MCF 10A (cell line): ENCODE measurements at places on chromosomes 2 and 18. TPM values are rescaled to one million over a fixed set of nuclear protein-coding genes. Genes with fewer than 3 reads are reported as not detected.

The TNS1 gene
- 2.9 and 3.3 TPM in 2 replicates for total RNA-seq

The CCL20 gene
- 18.0 and 34.4 TPM in 2 replicates for total RNA-seq

- no peak overlapping the region for H3K27ac ChIP-seq
- H3K4me1 ChIP-seq: no peaks in the 10 kb centered on the region
- H3K27me3 ChIP-seq: no peaks in the 10 kb centered on the region
- no peak overlapping the region for H3K4me3 ChIP-seq
These were observed 241.1 kb upstream of the VWC2L start for GRCh38 chr2:214169736-214170135.

DNA sequence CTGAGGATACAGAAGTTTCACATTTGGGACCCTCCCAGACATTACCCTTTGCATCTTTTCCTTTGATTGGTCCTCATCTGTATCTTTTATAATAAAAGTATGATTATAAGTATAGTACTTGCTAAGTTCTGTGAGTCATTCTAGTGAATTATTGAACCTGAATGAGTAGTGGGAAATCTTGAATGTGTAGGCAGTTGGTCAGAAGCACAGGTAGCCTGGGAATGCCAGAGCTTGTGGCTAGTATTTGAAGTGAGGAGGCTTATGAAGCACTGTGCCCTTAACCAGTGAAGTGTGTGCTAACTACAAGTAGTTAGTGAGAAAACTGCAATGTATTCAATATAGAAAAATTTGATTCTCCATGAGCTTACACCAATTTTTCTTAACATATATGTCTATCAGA, 257.6 kb downstream of the GRB14 start:
- no peaks in the 10 kb centered on the region for H3K36me3 ChIP-seq
- H3K27ac ChIP-seq: no peak overlapping the region

- H3K36me3 ChIP-seq: no peaks in the 10 kb centered on the region
- no peaks in the 10 kb centered on the region for H3K27me3 ChIP-seq
- H3K4me3 ChIP-seq: no peak overlapping the region
- no peak for DNase-seq
- H3K27ac ChIP-seq: no peak overlapping the region
These were observed 6.2 kb downstream of the PAIP2B start for GRCh38 chr2:71220743-71221142.

- H3K36me3 ChIP-seq: no peaks in the 10 kb centered on the region
- peaks cover 12% of the 10 kb centered on the region for H3K27me3 ChIP-seq
- no peaks in the 10 kb centered on the region for H3K4me1 ChIP-seq
- H3K27ac ChIP-seq: no peak overlapping the region
- no peak for DNase-seq
These were observed 90.3 kb upstream of the CAPN13 start for GRCh38 chr2:30897539-30897938.

The INO80D gene
- total RNA-seq: 18.7 and 21.6 TPM in 2 replicates

The LCT gene
- not detected in 2 replicates for total RNA-seq

The REG3A gene
- total RNA-seq: not detected in 2 replicates
